ENCODE measurements at places on chromosomes 11 and 22. TPM values are rescaled to one million over a fixed set of nuclear protein-coding genes. Genes with fewer than 3 reads are reported as not detected.

DNA sequence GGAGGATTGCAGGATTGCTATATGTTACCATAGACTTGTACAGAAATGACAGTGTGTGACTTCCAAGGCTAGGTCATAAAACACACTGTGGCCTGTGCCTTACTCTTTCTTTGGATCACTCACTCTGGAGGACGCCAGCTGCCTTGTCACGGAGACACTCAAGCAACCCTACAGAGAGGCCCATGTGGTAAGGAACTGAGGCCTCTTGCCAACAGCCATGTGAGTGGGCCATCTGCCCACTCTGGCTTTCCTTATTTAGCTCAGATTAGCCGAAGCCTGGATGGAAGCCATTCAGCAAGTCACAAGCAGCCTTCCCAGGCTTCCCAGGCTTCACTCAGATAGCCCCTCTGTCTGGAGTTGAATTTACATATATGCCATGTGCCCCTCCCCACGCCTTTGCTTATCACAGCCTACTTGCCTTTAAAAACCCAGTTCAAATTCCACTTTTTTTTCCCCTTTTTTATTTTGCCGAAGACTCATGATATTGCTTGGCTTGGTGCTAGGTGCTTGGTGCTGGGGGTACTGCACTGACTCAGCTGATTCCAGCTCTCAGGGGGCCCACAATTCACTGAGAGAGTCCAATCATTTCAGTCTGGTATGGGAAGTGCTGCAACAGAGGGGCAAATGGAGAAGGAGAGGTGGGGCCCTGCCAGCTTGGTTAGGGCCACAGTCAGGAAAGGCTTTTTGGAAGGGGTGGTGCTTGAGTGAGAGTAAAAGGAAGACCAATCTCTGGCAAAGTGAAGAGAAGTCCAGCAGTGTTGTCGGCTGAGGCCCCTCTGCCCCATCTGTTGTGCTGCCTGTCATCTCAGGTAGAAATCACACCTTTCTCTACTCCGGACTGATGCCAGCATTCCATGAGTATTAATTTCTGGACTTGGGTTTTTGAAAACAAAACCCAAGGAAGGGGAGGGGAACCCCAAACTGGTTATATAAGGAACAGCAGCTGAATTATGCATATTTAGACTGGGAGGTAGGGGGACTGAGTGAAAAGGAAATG, 14.5 kb upstream of the P4HA3 start:
- peak; percentile 72 for DNase-seq

- DNase-seq = no peak
These were observed 79.0 kb downstream of the ZNF280B start for GRCh38 chr22:22429369-22430108.

DNA sequence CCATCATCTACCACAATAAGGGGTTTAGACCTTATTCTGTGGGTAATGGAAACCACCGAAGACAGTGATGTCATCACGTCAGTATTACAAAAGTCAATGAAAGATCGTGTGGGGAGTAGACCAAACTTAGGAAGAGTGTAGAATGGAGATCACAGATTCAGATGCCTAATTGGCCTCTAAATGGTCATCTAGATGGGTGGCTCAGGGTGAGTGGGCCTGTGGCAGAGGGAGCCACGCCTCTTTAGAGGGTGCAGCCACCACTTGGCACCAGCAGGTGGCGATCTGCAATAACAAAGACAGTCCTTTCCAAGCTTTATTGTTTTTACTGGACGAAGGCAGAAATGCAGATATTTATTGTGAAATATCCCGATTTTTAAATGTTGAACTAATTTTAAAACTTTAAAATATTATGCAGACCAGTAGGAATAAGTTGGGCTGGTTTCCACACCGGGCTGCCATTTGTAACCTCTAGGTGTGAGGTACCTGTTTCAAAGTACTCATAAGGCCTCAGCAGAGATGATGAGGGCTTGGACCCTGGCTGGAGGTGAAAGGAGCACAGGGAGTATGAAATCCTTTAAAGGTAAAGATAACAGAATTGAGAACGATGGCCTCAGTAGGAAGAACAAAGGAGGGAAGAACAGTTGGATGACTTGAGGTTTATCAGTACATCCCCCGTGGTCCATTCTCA, 222.0 kb downstream of the DBX1 start:
- no peak for DNase-seq

DNA sequence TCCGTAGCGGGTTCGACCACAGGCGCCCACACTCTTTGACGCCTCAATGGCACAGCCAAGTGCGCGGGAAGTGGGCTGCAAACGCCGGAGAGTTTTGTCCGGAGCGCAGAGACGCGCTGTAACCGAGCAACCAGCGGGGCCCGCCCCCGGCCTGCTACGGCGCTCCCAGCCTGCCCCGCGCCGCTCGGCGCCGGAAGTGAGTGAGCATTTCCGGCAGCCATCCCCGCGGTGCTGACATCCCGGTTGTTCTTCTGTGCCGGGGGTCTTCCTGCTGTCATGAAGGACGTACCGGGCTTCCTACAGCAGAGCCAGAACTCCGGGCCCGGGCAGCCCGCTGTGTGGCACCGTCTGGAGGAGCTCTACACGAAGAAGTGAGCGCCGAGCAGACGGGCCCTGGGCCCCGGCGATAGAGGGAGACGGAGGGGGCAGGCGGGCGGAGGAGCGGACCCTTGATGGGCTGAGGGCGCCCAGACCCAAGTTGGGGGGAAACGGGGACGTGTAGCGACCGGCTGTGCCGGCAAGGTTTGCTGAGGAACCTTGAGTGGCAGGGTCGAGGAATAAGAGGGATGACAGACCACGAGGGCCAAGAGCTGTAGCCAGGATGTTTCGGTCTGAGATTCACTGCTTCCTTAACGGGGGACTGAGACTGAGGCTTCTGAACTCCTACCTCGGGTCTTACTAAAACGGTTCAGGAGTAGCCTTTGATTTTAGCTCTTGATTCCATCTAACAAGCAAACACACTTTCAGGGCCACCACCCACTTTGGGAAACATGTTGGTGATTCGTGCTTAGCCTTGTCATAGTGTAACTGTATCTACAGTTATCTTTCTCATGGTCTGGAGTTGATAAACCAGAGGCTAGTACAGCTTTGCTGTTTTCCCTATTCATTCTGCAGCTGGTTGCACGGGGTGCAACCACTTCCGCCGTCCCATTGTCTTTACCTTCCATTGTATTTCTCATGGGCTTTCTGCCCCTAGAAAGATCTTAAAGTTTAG, at the start of gene PSMD13:
Gene PSMD13, plus strand, starts transcription at position 203 of the 994 bp plus-strand sequence. Its CDS starts 74 bp downstream, at position 277.
- DNase-seq = peak; percentile 88

GRCh38 chr11:82791779-82792178, 58.1 kb upstream of the FAM181B start:
- DNase-seq = no peak

GRCh38 chr11:111336062-111336461, 37.7 kb downstream of the POU2AF3 start:
- no peak for DNase-seq

GRCh38 chr11:20374741-20375300, 11.3 kb downstream of the HTATIP2 start:
- DNase-seq = no peak

GRCh38 chr11:75013051-75013450, 24.3 kb downstream of the NEU3 start:
- no peak for DNase-seq

- no peak for DNase-seq
These were observed 73.8 kb upstream of the ARFGAP3 start for GRCh38 chr22:42930810-42931420.

DNA sequence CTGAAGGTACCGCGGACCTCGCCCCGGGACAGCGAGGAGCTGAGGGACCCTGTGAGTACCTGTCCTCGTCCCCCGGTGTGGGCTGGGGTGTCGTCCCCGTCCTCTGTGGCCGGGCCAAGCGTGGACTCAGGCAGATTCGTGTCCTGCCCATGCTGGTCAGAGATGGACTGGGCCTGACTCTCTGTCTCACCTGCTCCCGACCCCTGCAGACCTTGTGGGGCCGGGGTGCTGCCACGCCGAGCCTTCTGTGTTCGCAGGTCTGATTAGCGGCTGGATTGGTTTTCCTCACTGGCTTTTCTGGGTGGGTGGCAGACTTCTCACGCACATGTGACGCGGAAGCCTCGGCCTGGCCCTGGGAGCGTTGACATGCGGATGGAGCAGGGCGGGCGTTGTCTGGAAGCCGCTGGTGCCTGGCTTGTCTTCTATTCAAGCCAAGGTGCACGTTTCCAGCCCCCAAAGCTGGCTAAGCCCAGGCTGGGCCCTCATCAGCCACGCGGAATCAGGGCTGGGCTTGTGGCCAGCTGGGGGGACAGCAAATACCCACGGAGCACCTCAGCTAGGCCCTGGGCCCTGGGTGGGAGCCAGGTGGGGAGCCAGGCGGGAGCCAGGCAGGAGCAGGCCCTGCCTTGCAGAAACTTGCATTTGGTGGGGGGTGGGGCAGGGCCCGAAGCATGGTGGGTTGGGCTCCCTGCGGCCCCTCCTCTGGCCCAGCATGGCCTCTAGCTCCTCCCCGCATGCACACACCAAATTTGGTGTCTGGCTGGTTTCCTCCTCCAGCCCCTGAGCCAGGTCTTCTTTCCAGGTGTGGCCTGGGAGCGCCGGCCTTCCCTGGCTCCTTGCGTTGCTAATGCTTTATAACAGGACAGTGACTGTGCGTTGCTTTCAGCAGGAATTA, 7.0 kb downstream of the GRAMD4 start:
- no peak for DNase-seq

DNA sequence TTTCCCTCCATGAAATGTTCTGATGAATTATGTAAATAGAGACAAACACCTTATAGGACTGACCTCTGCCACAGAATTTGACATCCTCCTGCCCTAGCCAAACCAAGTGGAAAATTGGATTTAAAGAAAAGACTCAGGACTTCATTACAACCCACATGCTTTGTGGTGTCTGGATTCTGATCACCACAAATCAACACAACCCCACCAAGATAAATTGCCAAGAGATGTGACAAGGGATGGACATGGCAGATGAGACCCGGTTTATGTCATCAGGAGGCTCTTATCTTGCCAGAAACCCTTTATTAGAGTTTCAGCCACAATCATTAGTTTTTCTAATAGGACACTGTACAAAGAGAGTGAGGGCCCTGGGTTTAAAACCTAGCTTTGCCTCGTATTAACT, 57.9 kb upstream of the SLC6A5 start:
- no peak for DNase-seq

DNA sequence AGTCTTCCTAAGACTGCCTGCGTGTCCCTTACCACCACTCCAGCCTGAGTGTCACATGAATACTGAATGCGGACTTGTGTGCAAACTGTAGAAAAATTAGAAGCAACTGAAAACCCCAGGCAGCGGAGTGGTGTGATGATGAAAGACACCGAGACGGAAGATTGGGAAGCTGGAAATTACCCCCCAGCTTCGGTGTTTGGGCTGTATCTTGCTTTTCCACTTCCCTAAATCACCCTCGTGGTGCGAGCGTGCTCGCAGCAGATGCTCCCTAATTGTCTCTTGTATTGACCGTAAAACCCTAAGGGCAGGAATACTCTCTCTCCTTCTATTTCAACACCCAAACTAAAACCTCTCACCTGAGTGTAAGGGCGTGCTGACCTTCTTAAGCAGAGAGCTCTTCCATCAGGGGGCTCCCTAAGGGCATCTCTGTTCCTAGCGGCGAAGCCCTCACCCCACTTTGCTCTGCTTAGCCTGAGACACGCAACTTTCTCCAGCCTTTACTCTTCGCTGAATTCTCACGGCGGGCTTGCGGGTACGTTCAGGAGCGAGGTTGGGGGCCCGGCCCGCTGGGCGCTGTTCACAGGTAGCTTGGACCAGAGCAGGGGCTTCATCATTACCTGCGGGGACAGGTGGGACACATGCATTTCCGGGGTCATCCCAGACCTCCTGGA, 62.4 kb downstream of the CRYBB2 start:
- DNase-seq = no peak

DNA sequence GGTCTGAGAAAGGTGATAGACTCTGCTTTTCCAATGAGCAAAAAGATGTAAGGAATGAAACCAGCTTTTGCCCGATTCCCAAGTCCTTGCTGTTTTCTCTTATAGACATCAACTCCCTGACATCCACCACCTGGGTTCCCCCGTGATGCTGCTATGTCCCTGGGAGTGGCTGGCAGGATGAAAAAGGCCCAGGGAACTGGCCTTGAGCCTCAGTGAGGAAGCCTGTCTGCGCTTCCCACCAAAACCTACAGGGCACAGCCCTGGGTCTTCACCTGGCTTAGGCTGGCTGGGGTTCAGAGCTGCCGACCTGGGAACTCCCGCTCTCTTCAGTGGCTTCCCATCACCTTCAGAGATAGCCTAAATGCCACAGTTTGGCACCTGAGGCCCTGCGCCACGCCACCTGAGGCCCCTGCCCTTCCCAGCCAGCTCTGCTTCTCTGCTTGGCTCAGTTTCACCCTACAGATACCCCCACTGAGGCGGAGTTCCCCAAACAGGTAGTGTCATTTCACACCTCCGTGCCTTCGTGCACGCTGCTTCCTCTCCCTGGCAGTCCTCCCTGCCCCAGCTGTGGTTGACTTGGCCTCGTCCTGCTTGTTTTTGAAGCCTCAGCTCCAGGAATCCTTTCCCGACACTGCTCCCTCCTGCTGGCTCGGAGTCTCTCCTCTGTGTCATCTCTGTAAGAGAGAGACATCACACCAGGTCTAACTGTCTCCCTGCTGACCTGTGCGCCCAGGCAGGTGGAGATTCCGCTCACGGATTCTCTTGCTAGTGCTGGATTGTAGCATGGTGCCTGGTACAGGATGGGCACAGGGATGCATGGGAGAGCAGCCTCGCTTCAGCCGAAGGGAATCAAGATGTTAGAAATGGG, 10.7 kb downstream of the SLC37A2 start:
- DNase-seq = no peak

DNA sequence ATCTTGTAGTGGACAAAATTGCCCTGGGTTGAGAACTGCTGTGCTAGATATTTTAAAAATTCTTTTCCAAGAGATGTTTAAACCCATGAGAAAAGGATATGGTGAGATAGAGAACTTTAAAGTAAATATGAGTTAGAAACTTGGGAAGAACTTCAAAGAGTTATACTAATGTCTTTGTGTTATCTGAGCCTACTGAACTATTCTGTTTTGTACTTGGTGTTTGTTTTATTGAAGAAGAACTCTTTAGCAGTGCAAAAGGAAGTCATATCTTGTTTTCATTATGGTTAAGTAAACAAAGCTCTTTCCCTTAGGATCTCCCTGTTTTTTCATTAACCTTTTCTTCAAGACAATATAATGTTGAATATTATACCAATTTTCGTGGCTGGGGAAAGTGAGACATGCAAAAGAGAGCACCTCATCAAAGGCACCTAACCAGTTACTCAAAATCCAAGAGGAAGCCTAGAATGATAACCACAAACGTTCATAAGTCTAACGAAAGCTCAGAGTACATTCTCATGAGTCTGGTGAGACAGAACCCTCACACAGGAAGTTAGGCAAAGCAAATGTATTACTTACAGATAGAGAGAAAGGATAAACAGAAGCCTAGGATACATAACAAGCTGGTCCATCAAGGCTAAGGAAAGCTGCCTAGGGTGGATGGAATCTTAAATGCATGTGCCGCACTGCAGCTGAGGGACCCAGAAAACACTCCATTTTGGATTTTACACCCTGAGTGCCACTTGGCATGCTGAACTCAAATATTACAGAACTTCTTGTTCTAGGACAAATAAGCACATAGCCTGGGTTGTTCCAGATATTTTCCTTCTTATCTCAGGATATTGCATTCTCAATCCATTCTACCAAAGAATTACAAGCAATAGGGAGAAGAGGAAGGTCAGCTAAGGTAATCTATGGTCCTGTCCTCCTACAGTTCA, 112.5 kb upstream of the ANO3 start:
- DNase-seq = no peak

GRCh38 chr11:34313099-34313517, 44.7 kb downstream of the ABTB2 start:
- no peak for DNase-seq

Gene BAIAP2L2
- total RNA-seq = 0.59 TPM

Gene SLC25A17
- 14.2 TPM for total RNA-seq

Gene IGF2
- total RNA-seq = 467 TPM

Gene FGF4
- not detected for total RNA-seq

Gene SYT12
- total RNA-seq = 1.3 TPM

Gene KLHDC7B
- total RNA-seq = 0.30 TPM

Gene MUC5B
- total RNA-seq = 0.30 TPM

Gene SYCE3
- not detected for total RNA-seq

Gene BAD
- 27.5 TPM for total RNA-seq
